ENCODE measurements at places on chromosomes 5 and 9.
A peak's percentile ranks its signal among the peaks of the same experiment; 100 is the strongest.

DNA sequence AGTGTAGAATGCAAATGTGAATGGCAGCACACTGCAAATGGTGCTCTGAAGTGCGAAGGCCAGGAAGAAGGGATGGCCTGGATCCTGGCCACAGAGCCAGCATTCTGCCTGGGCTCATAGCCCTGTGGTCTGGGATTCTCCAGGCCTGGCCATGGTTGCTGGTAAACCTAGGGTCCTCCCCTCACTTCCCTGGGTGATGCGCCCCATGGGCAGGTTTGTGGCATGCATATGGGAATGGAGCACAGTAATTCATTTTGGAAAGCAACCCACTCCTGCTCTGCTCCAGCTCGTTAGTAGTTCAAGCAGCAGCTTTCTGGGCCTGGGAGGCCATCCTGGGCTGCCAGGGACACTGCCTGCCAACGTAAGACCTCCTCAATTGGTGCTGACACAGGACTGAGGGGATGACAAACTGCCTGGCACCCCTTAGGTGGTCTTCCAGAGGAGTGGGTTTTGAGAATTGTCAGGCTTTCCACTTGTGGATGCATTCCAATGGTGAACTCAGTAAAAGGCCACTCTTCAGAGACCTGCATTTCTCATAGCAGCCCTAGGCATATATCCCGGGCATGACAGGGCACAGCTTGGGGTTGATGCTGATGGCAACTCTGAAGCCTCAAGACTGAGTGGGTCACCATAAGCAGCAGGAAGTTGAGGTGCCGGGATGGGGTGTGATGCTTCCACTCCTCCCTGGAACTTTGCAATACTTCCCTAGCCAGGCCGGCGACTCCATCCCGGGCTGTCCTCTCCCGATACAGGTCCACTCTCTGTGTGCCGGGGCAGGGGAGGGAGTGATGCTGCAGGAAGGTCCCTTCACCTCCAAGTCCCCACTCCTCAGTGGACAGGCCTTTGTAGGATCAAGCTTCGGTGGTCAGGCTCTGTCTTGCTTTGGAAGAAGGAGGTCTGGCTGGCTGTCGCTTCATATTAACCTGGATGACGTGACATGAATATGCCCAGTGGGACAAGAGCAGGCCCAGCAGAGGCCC is 1.2 kb upstream of the SLC25A48 start:
- no peak for DNase-seq

DNA sequence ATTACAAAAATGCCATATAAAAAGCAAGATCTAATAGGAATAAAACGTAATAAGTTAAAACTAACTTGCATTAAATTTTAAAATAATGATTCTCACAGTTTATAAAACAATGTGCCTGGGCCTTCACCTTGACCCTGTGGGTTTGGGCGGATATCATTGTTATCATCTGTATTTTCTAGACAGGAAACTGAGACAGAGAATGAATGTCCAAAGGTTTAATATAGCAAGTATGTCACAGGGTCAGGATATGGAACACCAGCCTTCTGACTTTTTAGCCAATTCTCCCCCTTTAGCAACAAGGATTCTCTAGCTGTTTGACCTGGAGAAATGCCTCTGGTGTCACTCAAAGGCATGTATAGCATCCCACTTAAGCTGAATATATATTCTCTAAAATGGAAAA is 67.2 kb downstream of the ITGA1 start:
- DNase-seq: no peak

- no peak for DNase-seq
Observed at GRCh38 chr9:11335011-11335410, 722.2 kb upstream of the PTPRD start.

DNA sequence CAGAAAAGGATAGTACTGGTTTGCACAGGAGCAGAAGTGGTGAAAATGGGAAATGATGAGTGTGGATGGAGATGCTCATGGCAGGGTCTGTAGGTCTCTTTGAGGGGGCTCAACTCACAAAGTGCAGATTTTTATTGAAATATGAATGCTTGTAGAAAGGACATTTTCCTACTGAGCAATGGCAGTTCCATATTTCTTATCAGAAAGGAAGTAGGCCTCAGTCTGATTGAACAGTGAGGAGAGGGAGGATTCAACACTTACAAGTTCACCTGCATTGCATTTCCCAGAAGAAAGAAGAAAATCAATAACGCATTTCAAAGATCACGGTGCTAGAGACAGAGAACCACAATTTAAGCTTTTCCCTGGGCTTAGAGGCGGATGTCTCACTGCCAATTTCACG is 49.2 kb downstream of the ANXA2R start:
- DNase-seq: no peak

GRCh38 chr9:104580562-104580961 is 11.6 kb downstream of the OR13C8 start:
- no peak for DNase-seq

DNA sequence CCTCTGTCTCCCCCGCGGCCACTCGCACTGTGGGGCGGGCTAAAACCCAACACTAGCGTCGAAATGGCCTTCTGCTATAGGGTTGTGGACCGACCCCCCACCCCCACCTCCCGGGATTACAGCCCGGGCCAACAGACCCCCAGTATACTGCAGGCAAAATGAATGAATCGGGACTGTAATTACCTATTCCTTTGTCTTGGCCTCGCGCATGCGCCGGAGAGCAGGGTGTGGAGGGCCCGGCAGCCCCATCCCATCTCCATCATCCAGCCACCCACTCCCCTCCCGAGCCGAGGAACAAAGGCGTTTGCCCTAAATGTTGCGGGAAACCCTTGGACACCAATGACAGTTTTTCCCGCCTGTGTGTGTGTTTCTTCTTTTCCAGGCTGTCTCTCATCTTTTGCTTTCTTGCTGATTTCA is 1.6 kb downstream of the BASP1 start:
- DNase-seq: peak; percentile 8

DNA sequence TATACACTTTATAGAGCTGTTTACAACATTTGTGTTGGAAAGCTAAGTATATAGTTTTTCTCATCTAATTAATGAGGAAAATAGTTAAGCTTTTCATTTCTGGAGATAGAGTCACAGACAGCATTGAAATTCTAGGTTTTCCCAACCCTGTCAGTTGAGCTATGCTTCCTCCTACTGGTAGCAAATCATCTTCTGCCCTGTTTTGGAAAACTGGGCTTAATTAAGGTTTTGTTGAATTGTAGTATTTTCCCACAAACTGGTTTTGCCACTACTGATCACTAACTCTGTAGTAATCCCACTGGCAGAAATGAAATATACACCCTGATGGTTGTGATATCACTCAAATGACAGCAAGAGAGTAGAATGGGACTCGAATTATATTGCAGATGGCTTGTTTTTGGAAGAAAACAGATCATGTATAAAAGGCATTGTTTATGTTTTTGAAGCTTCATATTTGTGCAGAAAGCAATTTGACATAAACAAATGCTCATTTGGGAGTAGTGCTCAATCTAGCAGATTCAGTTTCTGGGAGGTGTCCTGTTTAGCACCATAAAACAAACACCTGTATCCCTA is 46.6 kb downstream of the CD180 start:
- no peak for DNase-seq

GRCh38 chr9:68648971-68649370 is 56.1 kb upstream of the PIP5K1B start:
- DNase-seq: no peak

DNA sequence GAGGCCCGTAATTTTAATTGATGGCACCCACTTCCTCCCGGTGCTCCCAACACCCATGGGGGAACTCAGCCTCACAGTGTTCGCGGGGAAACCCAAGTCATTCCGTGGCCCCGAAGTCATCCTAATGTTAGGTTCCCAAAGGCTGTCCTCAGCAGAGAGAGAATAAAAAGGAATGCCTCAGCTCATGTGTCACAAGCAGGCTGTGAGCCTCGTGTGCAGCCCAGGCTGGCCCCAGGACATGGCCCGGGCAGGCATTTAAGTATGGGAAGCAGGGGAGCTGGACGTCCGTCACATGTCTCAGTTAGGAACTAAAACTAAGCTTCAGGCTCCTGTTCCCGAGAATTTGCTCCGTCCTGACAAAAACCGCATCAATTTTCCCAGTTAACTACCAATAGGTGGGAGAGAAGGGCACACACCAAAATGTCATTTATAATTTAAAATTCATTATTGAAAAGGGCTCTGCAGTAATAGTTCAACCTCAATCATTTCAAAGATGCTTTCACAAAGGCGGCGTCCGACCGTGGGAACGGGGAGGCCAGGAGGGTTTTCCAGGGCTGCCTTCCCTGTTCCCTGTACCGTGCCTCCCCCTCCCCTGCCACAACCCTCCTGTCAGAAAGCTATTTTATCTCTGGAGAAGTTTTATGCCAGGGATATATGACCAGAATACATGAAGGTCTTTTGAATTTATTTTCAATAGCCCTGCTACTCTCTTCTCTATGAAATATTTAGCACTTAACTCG is 137.3 kb downstream of the FSTL4 start:
- DNase-seq: no peak

DNA sequence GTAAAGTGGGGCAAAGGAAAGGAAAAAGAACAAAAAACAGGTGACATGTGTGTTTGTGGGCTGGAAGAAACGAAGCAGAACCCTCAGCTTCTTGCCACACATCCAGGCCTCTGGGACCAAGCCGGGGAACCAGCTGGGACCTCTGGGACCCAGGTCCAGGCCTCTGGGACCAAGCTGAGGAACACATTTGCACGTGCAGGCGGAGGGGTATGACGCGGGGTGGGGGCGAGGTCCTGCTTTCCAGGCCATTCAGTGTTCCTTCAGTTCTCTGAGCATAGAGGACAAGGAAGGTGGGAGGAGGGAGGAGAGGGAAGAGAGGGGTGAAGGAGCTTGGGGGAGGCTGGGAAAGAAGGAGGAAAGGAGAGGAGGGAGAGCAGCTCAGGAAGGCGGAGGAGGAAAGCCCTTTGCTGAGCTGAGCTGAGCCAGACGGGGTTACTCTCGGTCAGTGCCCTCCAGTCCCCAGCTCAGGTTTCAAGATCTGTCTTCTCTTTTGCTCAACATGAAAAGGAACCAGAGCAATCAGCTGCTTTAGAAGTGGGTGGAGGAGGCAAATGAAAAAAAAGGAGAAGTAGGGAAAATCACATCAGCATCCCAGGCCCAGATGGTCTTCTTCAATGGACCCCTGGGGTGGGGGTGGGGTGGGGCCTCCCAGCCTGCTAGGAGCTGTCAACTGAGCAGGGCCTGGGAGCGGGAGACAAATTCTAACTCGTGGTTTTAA is 59.1 kb downstream of the ABCA1 start:
- peak; percentile 78 for DNase-seq

- DNase-seq: no peak
Observed at GRCh38 chr9:136178773-136179075, 26.2 kb downstream of the LHX3 start.

DNA sequence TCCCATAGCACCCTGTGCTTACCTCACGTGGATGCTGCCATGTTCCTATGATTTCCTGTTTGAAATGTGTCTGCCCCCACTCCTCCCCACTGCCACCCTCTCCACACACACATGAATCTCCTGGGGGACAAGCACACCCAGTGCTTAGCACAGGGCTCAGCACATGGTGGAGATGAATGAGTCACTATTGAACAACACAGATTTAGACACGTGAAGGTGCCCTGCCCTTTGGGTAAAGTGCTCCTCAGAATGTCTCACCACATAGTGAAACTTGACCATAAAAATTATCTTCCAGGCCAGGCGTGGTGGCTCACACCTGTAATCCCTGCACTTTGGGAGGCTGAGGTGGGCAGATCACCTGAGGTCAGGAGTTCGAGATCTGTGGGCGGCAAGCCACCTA is 98.8 kb upstream of the PCA3 start:
- no peak for DNase-seq
